ENCODE measurements at places on chromosomes 1 and 21.
A peak's percentile ranks its signal among the peaks of the same experiment; 100 is the strongest.

GRCh38 chr1:36352910-36353878, 29.7 kb upstream of the EVA1B start:
- DNase-seq, result no peak

- no peak for DNase-seq
Observed at GRCh38 chr21:30102871-30103270, 63.7 kb downstream of the CLDN17 start.

GRCh38 chr1:176559878-176560277, 96.9 kb downstream of the PAPPA2 start:
- peak; percentile 19 for DNase-seq

DNA sequence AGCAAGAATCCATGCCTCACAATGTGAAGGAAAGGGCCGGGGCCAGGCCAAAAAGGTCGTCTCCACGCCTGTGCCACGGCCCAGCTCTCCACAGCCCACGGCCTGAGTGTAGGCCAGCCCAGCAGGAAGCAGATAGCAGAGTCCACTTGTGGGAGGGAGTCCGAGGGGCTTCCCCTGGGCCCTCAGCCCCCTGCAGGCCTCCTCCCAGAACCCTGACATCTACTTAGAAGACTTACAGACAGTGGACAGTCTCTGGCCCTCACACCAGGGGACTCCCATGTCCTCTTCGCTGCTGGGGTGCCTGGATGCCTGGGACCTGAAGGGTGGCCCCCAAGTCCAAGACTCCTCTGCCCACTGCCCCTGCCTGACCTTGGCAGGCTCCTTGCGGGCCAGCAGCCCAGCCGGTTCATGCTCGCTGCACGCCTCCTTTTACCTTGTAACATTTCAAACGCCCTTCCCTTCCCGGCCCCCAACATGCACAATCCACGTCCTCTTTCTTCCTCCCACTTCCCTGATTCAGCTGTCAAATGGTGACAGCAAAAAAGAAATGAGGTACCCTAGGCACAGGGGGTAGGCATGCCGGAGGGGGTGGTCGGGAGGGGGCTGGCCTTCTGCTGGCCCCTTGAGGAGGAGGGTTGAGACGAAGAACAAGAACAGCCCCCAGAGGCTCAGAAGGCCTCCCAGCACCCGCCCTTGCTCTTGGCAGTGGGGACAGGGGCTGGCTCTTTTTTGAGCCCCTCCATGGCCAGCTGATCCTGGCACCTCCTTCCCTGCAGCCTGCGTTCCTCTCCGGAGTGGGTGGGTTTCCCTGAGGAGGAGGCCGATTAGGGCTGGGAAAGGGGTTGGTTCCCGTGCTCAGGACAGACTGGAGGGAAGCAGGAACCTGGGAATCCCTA, 997 bp upstream of the PTPN7 start:
- DNase-seq, result peak; percentile 36

DNA sequence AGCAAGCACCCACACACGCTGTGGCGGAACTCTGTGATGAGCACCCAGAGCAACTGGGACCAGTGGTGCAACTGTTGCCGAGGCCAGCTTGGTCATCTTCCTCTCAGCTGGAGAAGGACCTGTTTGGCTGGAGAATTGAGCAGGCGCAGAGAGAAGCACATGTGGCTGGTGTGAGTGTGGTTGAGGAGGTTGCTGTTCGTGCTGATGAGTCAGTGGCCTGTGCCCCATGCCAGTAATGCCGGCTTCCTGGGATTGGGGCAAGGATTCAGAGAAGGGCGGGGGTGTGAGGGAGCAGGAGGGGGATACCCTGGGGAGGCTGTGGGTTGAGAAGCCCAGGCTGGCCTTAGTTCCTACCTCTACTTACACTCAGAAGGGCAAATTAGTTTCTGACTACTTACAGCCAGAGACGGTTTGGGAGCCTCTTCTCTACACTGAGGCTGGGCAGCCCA, 57.5 kb upstream of the EPS8L3 start:
- DNase-seq, result peak; percentile 50

- no peak for DNase-seq
Observed at GRCh38 chr1:217494767-217495166, 136.1 kb downstream of the GPATCH2 start.

DNA sequence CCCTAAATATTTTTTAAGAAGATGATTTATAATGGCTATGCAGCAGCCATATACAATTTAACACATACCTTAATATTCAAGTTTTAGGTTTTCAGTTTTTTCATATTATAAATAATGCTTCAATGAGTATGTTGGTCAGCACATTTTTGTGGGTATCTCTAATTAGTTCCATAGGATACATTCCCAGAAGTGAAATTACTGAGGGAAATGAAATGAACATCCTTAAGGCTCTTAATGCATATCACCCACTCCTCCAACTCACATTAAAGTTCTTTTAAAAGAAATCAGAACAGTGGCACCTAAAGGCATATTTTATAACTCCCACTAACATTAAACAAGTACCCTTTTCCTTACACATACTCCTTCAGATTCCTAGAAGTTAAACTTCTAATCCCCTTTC, 56.1 kb downstream of the EYA3 start:
- no peak for DNase-seq

DNA sequence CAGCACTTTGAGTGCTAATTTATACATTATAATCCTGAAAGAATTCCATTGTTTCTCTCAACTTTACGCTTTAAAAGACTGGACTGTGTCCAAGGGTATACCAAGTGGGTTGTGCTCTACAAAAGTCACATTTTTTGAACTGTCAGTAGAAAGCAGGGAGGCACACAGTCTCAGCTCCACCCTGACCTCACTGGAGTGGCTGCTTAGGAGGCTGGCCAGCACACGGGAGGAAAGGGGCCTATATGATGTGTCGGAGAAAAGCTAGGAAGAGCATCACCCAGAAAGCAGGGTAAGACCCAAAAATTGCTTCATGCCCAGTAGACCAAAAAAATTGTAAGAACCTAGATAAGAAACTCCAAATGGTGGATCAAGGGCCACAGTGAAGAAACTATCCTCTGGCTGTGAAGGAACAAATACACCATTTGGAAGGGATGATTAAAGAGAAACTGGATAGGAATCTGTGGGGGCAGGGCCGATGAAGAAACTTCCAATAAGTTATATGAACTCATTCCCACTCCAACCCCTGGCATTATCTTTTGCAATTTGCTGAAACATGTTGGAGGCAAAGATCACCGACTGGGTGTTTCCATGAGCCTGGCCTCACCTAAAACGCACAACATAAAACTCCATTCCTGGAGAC, 1.9 kb downstream of the S100A10 start:
- no peak for DNase-seq

DNA sequence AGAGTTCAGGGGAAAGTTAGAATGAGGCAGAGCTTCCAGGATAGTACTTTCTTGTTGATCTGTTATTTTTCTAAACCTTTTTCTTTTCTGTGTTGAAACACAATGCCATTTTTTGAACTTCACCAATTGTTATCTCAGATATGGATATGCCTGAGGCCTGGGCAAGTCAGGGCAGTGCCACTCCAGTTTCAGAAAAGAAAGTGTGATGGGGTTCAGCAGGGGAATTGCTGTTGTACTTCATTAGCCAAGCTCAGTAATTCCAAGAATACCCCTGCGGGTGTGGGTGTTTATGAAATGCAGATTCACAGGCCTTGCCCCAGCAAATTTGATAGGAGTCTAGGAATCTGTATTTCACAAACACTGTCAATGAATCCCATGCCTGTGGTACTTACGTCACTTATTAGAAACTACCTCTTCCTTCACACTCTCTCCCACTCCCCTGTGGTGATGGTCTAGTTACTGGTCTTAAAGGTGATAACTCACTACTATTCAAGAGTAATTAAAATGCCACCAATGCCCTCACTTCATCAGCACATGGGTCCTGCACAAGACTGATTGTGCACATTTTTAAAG, 142.3 kb downstream of the PBX1 start:
- DNase-seq, result no peak

DNA sequence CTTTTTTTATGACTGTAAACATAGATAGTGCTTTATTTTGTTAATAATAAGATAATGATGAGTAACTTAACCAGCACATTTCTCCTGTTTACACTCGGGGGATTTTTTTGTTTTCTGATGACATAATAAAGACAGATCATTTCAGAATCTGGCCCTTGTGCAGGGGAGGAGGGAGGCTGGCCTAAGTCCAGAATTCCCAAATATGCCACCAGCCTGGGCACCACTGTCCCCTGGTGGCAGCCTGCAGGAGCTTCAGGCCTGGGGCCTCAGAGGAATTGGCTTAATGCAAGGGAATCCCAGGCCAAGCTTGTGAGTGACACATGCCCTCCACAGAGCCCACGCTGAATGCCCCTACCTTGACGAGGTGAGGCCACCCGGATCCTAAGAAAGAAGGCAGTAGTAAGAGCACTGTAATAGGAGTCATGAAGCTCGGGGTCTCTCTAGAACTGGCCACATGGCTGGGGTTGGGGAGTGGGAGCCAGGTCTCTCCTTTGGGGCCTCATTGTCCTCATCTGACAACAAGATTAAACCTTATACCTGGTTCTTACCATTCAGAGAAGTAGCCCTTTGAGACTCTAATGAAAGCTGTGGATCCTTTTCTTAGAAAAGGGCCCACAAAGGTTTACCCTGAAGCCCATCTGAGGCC, 24.1 kb downstream of the ETNK2 start:
- peak; percentile 19 for DNase-seq

GRCh38 chr1:173224280-173224892, 17.3 kb upstream of the TNFSF4 start:
- no peak for DNase-seq

- DNase-seq, result no peak
Observed at GRCh38 chr21:39265603-39266002, 47.8 kb downstream of the BRWD1 start.

DNA sequence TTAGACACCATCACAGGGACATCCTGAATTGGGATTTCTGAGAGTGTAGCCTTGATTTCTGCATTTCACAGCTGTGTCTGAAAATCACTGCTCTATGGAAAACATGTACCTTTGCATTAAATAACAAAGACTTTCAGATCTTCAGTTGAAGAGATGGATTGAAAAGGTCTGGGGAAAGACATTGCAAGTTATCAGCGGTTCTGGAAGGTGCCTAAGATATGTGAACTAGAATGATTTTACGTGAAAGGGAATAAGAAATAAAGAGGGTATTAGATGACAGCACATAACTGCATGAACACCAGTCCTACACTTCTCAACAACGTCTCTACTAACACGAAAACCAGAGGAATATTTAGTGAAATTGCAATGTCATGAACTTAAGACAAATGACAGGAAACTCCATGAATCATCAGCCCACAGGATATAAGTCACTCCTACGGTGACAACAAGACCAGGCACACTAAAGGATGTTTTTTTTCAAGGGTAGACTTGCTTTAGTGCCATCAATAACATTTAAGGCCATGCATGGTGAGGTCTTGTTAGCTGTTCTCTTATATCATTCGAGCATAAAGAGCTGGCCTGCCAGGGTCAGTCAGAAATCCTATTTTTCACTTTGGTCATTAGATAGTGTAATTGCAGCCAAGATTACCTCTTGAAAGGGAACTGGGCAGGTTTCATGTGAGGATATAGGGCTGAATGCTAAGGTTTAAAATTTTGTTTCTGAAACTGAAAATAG, 283.1 kb downstream of the GRIK1 start:
- DNase-seq, result no peak

GRCh38 chr1:32606565-32607371, 43.6 kb downstream of the ZBTB8OS start:
- DNase-seq, result no peak

- DNase-seq, result peak; percentile 51
Observed at GRCh38 chr1:85278853-85279314, 2.5 kb upstream of the BCL10 start.

- DNase-seq, result no peak
Observed at GRCh38 chr1:25018110-25018735, 88.1 kb upstream of the RUNX3 start.

DNA sequence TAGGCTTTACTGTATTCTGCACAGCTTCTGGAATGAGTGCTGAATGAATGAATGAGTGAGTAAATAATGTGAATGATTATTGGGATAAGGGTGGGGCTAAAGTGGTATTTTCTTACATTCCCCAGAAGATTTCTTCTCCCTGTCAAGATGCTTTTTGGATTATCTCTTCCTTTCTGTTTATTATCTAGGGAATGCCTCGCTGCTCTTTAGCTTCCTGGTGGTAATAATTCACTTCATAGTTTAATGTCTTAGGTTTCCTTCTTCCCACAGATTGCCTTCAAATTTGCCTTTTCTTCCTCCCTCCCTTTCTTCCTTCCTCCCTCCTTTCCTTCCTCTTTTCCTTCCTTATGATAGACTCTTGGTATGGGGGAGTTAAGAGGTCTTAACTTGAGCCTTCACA, 24.0 kb downstream of the DDR2 start:
- no peak for DNase-seq

GRCh38 chr1:111565079-111565478, 54.5 kb upstream of the RAP1A start:
- DNase-seq, result no peak

GRCh38 chr1:246782120-246782900, 58.1 kb downstream of the SCCPDH start:
- no peak for DNase-seq

GRCh38 chr1:29521811-29522580, 285.7 kb downstream of the PTPRU start:
- DNase-seq, result no peak

- no peak for DNase-seq
Observed at GRCh38 chr1:76583235-76583868, 283.9 kb upstream of the ST6GALNAC5 start.

DNA sequence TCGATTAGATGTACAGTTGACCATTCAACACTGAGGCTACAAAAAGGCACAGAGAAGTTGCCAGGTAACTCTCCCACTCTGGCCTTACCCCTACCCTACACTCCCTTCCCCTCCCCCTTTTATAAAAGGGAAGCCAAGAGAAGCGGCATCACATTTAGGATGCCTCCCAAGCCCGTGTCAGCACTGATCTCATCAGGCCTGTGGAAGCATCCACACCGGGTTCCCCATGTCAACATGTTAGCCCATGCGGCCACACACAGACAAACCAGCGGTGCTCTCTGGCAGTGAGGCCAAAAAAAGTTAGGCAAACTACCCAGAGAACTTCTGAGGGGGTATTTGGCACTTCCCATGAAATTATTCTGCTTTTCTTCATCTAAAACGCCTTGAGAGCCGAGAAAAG, 29.9 kb downstream of the BCAR3 start:
- no peak for DNase-seq

DNA sequence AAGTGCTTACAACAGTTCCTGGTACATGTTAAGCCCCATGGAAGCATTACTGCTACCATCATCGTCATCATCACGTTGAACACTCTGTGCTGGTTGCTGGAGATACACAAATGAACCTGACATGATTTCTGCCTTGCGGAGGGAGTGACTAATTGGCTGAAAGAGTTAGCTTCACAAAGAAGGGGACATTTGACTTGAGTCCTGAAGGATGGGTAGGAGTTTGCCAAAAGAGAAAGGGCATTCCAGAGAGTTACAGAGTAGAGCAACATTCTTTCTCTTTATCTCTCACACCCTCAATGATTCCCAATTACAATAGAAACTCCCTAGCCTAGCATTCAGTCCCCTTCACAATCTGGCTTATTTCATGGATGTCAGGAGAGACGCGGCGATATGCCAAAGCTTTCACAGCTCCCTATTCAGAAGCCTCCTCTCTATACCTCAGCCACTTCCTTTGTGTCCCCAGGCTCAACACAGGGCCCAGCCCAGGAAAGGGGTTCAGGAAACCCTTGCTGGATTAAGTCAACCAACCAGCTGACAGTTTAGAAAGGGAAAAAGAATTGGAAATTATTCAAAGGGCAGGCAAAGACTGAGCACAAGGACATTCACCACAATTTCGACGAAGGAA, 38.0 kb downstream of the SLC1A7 start:
- no peak for DNase-seq

- DNase-seq, result no peak
Observed at GRCh38 chr1:165259236-165259635, 97.3 kb downstream of the LMX1A start.

GRCh38 chr1:17768651-17769241, 13.6 kb downstream of the ACTL8 start:
- DNase-seq, result no peak

GRCh38 chr1:27597516-27598294, 6.2 kb downstream of the AHDC1 start:
- DNase-seq, result no peak
